ENCODE measurements at places on chromosomes 2 and 18. TPM values are rescaled to one million over a fixed set of nuclear protein-coding genes. Genes with fewer than 3 reads are reported as not detected.

PMAIP1 gene
- total RNA-seq, result 106 TPM

OTOS gene
- total RNA-seq, result not detected

CARF gene
- 9.7 TPM for total RNA-seq

UGT1A4 gene
- not detected for total RNA-seq

ASB18 gene
- total RNA-seq, result not detected

UGT1A1 gene
- total RNA-seq, result not detected

TMEM182 gene
- 6.6 TPM for total RNA-seq

CYP27C1 gene
- total RNA-seq, result 4.9 TPM

GRCh38 chr2:20568501-20569463 is 82.1 kb downstream of the HS1BP3 start:
- no peak for DNase-seq

GRCh38 chr2:98050070-98050469 is 36.9 kb upstream of the VWA3B start:
- no peak for DNase-seq

- no peak for DNase-seq
Measured at GRCh38 chr2:79432731-79433146, 80.1 kb upstream of the CTNNA2 start.

DNA sequence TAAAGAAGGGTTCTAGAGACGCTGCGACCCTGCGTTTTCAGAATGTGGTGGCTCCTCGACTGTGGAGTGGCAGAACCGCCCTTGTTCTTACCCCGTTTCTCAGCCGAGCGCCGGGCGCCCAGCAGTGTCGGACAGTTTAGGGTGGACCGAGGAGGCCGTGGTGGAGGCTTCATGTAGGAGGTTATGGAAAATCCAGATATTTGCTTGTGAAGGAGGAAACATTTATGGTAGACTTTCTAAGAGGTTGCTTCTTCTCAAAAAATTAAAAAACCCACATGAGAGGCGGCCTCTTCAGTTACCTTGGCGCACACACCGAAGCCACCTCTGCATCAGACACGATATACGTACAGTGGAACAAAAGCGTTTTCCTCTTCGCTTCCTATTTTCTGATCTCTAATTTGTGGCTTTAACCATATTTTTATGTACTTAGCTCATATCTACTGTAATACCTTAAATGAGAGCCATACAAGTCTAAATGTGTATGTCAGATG is 120.8 kb downstream of the NFATC1 start:
- DNase-seq, result peak; percentile 33

DNA sequence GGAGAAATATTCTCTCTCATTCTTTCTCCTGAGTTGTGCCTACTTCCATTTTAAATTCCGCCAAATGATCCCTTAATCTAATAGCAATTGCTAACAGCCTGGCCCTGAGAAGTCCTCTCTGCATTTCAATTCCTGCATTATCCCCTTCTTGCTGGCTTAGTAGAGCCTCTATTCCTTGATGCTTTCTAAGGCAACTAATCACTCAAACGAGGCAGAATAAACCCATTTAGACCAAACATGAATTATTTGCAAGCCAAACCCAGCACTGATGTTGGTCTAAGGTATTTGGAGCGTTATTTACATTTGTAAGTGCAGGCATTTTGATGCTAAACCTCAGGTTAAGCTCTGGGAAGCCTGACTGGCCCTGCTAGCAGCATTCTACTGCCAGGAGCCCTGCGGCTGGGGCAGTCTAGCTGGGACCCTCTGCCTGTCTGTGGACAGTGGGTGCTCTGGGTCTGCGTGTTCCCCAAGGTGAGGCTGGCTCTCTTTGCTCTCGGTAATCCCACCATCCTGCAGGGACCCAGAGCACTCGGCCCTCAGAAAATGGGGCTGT is 173.1 kb upstream of the HS6ST1 start:
- DNase-seq, result peak; percentile 71

DNA sequence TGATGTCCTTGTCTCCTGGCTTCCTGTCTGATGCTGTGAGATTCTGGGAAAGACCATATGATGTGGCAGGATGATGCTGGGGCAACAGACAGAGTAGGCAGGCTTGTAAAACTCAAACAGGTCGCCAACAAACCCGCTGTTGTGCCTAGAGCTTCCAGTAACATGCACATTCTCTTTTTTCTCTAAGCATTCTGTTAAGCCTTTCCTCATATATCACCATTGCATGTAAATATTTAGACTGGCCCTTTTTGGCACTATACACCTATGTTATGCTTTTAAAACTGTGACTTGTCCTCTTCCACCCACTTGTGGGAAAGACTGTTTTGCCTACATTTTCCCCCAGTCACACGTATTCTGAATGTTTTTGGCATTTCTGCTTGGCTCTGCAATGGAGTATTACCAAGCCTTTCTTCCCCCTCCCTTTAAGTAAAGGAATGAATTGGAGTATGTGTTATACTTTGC is 250.4 kb upstream of the TANK start:
- DNase-seq, result no peak

GRCh38 chr2:34899079-34899478 is 1300.0 kb upstream of the FAM98A start:
- no peak for DNase-seq

- DNase-seq, result peak; percentile 69
Measured at GRCh38 chr2:232776435-232776834, at the start of gene KCNJ13. KCNJ13 (minus strand) TSS chr2:232776565; CDS start chr2:232771362, 5,203 bp downstream.

DNA sequence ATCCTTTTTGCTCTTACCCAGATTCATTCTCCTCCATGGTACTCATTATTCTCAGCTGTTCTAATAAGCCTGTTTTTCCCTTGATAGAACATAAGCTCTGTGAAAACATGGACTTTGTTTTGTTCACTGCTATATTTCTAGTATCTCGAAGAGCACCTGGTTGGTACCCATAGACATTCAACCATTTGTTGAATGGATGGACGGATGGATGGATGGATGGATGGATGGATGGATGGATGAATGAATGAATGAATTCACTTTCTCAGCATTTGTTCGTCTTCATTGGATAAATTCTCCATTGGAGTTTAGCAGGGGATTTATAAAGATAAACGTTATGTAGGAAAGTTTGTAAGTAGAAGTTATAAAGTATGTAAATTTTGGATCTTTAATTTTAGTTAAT is 2.9 kb downstream of the FAM171B start:
- no peak for DNase-seq

DNA sequence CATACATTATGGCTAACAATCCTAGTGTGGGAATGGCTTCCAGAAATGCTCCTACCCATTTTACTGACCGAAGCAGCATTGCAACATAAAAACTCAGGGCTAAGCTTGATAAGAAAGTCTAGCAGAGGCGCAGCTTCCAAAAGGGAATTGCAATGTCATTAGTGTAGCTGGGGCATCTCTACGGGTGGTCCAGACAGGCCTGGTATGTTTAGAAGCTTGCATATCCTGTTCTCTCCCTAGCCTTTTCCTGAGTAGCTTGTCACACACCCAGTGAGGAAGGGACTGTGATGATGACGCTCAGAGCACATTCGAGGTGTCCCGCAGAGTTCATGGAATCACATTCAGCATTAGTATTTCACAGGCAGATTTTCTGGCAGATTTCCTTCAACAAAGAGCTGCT is 38.0 kb upstream of the COL5A2 start:
- DNase-seq, result peak; percentile 98

- DNase-seq, result no peak
Measured at GRCh38 chr2:69469784-69470183, 32.5 kb upstream of the NFU1 start.

DNA sequence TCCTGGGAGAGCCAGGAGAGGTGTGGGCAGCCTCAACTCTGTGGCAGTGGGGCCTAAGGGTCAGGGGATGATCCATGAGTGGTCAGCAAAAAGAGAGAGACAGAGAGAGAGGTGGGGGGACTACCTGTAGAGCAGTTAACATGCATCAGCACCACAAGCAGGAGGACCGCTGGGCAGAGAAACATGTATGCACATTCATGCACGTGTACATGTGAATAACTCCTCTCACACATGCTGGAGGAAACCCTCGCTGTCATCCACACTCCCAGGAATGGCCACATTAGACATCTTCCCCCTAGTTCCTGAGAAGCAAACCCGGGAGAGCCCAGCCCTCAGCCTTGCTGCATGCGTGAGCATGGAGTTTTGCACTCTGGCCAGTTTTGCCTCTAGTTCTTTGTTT is 166.1 kb downstream of the SMAD7 start:
- no peak for DNase-seq

Measured in endodermal cell (in vitro differentiated cells).